SW 1271 (cell line): ENCODE measurements at places on chromosomes 3 and 15.

GRCh38 chr3:32662647-32663046, 22.3 kb upstream of the CNOT10 start:
- DNase-seq, result no peak

GRCh38 chr15:66783314-66783713, 81.3 kb downstream of the SMAD6 start:
- DNase-seq, result no peak

GRCh38 chr3:112038863-112039262, 4.3 kb downstream of the TMPRSS7 start:
- DNase-seq, result no peak

- no peak for DNase-seq
Observed at GRCh38 chr3:15936312-15936711, 138.5 kb upstream of the ANKRD28 start.

- no peak for DNase-seq
Observed at GRCh38 chr3:120503727-120504616, 53.2 kb upstream of the FSTL1 start.

DNA sequence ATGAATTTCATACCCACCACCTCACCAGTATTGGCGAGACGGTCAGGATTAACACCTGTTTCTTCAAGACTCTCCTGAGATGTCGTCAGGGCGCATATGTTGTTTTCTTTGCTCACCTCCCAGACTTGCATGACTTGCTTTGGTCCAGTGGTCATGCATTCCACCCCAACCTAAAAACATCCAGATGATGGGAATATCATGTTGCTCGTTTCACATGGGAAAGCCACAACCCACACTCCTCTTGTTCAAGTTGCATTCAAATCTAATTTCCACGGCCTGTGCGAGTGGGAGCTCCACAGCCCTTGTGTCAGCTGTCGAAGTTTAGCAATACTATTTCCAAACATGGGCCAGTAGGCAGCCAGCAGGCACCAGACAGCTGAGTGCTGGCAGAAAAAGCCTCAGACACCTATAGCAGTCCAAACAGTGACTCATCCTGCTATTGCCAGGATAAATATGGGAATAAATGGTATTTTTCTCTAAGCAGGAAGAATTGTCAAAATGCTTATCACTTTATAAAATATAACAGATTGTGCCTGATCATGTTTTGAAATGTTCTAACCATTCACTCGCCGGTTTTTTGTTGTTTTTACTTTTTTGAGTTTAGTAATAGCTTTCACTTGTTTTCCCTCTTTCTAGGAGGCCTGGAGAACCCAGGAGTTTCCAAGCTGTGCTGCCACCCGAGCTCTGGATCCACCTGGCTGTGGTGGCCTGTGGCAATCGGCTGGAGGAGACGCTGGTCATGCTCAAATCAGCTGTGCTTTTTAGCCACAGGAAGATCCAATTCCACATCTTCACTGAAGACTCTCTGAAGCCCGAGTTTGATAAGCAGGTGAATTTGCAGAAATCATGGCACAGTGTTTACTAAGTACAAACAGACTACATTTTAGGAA, 20.1 kb downstream of the GXYLT2 start:
- no peak for DNase-seq

DNA sequence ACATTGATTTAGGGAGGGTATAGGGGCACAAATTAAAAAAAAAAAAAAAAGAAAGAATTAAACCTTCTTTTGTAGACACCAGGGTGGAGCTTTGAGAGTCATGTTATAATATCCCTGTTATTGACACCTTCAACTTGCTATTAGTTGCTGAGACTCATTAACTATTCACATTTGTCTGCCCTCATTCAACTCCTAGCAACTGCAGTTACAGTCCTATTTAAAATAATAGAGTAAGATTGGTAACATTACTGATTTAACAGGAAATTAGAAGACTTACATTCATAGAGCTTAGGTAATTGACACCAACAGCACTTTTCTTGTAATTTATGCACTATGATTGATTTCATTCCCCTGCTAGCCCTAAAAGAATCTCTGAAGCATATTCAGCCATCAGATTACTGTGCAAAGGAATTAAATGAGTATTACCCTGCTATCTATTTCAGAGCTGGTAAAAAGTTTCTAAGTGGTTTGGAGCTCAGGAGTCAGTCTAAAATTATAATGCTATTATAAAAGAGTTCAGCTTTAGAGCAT, 148.8 kb upstream of the TBL1XR1 start:
- DNase-seq, result no peak
